Cardiac muscle cell (in vitro differentiated cells and primary cell): ENCODE measurements at places on chromosomes 6 and 20.
A peak's percentile ranks its signal among the peaks of the same experiment; 100 is the strongest.

- DNase-seq = no peak
These were observed 149.3 kb downstream of the PTPRK start for GRCh38 chr6:128371136-128371535.

DNA sequence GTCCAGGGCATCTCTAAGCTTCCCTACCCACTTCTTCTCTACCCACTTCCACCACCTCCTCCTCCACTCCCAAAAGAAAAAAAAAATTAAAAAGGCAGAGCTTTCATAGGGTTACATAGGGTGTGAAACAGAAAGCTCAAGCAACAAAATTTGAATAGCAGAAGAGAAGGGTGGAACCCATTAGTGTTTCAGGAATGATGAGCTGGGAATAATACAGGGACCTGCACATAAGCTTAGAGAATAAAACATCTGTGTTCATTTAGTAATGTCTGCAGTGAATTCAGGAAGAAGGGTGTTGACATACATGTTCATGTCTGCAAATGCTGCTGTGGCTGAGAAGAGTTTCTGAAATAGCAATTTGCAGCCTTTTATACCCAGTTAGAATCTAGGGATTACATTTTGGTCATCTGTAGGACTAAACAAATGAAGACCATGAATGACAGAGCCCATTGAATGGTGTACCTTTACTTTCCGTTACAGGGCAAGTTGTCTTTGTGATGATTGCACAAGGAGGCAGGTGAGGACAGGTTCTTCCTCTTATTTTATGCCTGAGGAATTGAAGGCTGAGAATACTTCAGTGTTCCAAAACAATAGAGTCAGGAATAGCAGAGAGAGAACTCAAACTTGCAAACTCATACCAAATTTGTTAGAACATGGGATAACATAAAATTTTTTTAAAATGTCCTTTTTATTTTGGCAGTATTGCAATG is 975.1 kb downstream of the TFAP2A start:
- no peak for DNase-seq

DNA sequence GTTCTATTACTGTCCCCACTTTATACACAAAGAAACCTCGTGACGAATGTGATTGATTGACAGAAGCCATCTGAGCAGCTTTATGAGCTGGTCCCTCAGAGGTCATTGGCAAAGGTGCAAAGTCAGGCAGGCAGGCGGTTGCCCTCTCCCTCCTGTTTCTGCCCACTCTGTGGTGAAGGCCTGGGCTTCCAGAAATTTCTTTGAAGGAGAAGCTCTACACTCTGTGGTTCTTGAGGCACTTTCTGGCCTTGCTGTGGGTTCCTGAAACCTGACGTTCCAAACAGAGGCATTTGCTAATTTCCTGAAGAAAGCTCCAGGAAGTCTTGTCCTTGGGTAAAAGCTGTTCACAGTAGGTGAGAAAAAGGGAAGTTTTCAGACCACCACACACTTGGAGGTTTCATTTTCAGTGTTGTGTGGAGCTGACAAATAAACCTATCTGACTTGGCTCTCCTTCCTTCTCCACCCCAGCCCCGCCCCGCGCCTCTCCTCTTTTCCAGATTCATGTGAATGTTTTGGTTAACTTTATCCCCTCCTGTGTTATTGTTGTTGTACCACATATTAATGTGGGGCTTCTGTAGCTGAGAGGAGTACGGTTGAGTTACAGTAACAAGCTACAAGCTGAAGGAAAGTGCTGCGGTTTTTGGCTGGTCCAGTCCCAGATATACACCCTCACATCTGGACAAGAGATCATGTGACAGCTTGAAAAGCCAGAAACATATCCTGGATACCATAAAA is 274.1 kb downstream of the CLIC5 start:
- peak; percentile 72 for DNase-seq

DNA sequence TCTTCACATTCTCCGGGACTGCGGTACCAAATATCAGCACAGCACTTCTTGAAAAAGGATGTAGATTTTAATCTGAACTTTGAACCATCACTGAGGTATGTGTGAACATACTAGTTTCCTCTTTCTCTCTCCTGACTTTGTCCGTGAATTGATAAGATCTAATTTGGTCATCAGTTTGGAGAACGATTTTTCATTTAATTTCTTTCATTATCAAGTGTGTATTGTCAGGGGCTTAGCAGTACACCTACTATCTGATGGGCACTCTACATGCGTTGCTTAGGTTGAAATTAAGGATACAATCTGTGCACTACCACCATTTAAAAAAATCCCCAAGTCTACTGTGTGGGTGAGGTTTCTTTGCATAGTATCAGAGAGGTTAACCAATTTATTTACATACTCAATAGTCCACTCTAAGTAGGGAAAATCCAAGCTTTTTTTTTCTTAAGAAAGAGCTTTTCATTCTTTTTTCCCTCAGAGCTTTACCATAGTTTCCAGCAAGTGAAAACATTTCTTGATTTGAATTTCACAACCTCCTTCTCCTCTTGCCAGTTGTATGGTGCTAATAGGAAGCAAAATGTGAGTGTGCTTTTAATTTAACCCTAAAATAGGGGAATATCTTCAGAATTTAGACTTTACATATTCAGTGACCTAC is 105.4 kb upstream of the ESR1 start:
- no peak for DNase-seq

DNA sequence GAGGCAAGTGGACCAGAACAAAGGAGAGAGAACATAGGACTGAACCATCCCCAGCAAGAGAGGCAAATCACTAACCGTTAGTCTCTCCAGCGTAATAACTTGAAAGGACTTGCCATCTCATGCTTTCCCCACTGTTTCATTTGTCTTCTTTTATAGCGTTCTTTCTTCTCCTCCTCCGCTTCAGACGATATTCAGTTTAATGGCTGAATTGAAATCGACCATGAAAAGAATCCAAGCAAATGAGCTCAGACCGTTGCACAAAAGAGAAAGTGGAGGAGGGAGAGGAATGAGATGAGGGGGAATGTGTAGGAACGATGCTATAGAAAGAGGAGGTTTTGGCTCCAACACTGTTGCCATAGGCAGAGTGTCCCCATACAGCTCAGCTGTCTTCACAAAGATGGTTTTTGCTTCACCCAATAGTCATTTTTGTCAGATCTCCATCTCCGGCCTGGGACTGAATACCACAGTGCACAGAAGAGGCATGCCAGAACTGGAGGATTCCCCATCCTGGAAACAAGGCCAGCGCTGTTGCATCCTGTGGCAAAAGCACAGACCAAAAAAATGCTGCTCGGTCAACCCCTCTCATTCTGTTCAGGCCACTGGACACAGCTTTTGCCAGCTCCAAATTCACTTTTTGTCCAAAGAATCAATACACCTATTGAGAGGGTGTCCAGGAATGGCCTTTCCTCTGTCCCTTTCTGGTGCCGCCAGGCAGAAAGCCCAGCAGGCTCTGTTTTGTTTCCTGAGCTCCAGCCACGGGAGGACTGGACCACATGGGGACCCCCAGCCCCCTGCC is 176.1 kb downstream of the ID4 start:
- no peak for DNase-seq

DNA sequence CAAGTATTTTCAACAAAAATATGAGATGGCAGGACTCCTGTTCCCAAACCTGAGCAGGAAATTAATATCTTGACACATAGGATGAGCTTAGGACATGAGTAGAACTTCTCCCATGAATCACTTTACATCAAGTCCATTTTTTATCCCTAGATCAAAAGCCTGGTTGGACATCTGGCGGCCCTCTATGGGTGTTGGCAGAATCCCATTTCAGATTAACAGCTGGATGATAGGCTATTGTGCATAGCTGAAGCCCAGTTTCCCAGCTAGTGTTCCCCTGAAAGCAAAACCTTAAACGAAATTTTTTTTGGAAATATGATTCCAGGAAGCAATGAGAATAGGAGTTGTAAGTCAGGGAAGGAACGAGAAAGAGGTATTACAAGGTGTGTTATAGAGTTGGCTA is 449.4 kb upstream of the CHD6 start:
- no peak for DNase-seq

DNA sequence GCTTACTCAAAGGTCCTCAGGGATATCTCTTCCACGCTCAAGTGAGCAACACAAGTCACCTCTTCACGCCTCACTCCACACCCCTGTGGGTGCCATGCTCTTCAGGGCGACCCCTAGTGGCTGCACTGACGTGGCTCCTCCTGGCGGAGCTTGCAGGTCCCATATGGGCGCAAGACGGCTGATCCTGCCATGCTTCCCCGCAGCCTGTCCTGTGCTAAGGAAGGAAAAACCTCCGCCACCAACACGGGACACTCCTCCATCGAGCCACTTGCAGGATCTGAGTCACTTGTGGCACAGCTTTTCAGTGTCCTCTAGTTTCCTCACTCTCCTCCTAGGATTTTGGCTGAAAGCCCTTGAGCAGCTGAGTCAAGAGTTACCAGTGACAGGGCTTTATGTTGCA is 90.7 kb downstream of the KHDC1L start:
- peak; percentile 19 for DNase-seq

DNA sequence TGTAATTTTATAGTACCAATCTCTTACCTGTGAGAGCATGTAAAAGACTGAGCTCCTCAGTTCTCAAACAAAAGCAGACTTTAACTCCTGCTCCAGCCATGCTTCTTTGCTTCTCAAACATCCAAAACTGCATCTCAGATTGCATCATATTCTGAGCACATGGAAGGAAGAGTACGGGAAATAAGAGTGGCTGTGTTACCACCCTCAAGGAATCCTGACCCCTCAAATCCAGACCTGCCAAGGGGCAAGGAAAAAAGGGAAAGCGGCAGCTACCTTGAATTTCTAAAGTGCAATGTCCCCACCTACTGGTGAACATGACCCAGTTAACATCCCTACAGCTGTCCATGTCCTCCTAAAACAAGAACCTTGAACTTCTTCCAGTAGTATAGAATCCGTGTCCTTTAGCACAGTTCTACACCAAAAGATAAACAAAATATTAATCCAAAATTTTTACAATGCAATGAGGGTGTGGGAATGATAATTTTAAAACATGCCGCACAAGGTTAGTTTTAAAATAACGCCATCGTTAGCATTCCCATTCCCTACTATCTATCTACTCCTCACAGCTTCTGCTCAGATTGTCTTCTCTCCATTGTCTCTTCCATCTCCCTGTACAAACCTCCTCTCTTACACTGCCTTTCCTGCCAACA is 34.1 kb upstream of the HLA-DQB1 start:
- DNase-seq = peak; percentile 75

- no peak for DNase-seq
These were observed 98.7 kb downstream of the COL21A1 start for GRCh38 chr6:56148488-56149186.

- no peak for DNase-seq
These were observed 60.9 kb upstream of the CD2AP start for GRCh38 chr6:47416396-47417345.

GRCh38 chr6:27312146-27312949 is at the start of gene POM121L2:
TSS of gene POM121L2 (minus strand) at chr6:27312273. CDS start at chr6:27312170, 103 bp downstream.
- DNase-seq = peak; percentile 59
